MCF 10A (cell line): ENCODE measurements at places on chromosomes 4 and X.

- DNase-seq: peak; percentile 62
These were observed 1402.4 kb downstream of the FAM133A start for GRCh38 chrX:95076449-95076848.

- DNase-seq: no peak
These were observed 405 bp downstream of the CENPE start for GRCh38 chr4:103197765-103198110.

DNA sequence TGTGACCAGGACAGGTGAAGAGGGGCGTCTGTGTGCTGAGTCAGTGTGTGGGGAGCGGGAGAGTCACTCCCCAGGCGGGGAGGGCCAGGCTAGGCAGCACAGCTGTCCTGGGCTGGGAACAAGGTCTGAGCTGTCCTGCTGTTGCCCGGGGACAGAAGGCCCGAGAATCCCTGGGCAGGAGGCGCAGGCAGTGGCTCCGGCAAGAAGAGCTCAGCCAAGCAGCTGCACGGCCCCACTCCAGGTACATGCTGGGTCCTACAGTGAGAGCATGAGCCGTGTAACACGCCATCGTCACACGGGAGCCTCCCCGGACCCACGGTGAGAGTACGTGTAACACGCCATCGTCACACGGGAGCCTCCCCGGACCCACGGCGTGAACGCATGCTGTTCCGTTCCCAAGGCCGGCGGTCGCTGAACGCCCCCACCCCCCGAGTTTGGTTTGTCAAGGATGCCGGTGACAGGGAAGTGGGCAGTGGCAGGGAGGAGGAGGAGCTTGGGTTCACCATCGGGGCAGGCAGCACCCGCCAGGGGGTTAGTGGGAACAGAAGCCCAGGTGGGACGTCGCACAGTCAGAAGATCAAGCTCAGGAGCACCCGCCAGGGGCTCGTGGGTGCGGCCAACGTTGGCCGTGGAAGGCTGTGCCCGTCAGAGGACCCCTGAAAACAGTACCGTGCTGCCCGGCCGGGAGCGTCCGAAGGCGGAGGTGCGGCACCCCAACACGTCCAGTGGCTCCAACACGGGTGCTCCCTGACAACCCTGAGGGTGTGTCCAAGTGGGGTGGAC, 15.6 kb downstream of the PPP2R3B start:
- DNase-seq: no peak

GRCh38 chr4:41661442-41662076, 87.0 kb downstream of the PHOX2B start:
- DNase-seq: peak; percentile 70

- no peak for DNase-seq
These were observed 38.5 kb upstream of the UGT2B7 start for GRCh38 chr4:69057620-69058409.
